ENCODE measurements at places on chromosomes 16 and 17.

DNA sequence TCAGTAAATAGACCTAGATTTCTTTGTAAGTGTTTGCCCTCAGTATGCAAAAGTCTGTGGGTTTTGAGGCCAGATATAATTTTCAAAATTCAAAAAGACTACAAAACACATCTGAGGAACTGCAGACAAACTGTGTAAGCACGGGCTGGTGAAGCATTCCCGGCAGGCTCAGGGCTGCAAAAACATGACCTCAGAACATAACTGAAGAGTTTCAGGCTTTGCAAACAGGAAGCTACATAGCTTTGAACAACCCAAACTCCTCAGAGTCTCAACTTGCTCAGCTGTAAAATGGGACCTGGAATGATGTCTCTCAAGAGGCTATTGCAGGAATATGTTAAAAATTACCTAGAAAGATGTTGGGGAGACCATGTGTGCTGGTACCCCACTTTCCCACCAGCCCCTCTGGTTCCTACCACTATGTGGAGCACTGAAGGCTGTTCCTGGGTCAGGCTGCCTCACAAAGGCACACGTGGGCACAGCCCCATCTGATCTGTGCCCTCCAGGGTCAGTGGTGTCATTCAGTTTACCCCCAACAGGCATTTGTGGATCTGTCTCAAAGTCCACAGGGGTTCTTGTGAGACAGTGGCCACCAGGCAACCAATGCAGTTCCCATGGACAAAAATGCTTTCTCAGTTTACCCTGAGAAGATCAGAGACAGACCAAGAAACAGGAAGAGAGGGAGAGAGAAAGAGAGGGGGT is 72.9 kb downstream of the CREBBP start:
- no peak for DNase-seq

GRCh38 chr16:22190081-22190775 is 15.8 kb upstream of the EEF2K start:
- no peak for DNase-seq

DNA sequence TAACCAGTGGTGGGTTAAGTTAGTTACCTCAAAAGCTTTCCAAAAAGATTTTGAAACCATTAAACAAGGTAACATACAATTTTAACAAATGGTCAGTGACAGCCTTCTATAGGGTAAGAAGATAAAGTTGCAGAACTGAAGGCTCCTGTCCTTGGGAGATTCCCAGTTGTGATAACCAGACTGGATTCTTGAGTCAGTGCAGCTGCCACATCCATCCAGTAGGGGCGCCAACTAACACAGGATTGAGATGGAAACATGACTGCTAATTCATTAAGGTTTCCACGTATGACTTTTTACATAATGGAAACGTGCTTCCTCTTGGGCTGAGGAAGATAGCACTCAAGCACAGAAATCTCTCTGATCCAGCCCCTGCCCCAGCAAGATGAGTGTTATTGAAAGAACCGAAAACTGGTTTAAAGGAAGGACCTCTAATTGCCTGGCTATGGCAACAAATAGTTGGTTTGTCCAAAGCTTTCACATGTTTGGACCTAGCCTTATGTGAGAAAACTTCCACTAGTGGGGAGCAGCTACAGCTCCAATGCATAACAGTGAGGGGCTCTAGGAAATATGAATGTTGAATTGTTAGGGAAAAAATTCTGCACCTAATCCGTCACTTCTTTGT is 269.8 kb upstream of the MYOCD start:
- no peak for DNase-seq

DNA sequence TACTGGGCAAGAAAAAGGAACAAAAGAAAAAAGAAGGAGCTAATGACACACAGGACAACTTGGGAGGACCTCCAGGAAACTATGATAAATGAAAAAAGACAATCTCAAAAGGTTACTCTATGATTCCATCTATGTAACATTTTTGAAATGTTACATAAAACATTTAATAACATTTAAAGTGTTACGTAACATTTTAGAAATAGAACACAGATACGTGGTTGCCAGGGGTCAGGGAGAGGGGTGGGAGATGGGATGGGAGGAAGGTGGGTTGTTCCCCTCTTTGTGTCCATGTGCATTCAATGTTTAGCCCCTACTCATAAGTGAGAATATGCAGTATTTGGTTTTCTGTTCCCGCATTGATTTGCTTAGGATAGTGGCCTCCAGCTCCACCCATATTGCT is 116.6 kb downstream of the C16orf95 start:
- no peak for DNase-seq

GRCh38 chr16:86511317-86512161 is 1.2 kb downstream of the FOXF1 start:
- no peak for DNase-seq

DNA sequence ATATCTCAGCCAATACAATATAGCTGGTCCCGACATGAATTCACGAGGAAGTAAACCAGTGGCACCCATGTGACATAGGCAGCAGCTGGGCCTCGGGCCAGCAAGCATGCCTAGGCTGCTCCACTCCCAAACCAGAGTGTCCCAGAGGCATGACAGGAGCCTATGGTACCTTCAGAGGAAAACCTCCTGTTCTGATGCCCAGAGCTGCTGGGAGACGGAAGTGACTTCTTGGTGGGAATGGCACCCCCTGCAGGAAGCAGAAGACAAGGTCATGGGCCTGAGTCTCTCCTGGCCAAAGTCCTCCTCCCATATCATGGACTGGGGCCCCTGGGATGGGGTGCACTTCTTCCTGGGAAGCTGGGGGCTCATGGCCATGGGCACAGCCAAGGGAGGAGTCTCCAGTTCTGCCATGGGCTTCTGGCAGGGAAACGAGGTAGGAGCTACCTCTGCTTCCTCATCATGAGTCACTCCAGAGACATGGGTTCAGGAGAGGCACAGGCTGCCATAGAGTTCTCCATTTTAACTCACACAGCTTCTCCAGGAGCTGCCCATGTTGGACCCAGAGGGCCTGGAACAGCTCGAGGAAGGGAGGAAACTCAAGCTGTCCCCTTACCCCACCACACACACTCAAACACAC is 13.4 kb downstream of the FBF1 start:
- DNase-seq, result no peak

- no peak for DNase-seq
Observed at GRCh38 chr17:77636835-77637817, 321.4 kb upstream of the TNRC6C start.

- DNase-seq, result no peak
Observed at GRCh38 chr17:40378966-40379365, 14.4 kb upstream of the GJD3 start.

GRCh38 chr16:56652600-56652999 is 914 bp downstream of the MT1B start:
- DNase-seq, result no peak

DNA sequence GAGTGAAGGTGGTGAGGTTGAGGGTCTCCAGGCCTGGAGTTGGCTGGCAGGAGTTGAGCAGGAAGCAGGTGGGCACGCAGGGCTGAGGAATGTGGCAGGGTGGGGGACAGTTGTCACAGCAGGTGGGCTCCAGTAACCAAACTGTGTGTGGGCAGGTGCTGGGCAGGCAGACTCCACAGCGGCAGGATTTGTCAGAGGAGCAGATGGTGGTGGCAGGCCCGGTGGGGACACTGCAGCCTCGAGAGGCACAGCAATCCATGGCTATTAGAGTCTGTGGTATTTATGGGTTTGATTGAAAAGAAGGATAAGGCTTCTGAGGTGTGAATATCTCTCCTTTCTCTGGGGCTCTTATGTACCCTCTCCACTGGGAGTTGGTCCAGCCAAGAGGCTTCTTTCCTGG is at the start of gene KRTAP3-3:
Gene KRTAP3-3 (minus strand): TSS at position 326 of the 400 bp plus-strand sequence. CDS start 67 bp downstream, at position 259.
- no peak for DNase-seq

DNA sequence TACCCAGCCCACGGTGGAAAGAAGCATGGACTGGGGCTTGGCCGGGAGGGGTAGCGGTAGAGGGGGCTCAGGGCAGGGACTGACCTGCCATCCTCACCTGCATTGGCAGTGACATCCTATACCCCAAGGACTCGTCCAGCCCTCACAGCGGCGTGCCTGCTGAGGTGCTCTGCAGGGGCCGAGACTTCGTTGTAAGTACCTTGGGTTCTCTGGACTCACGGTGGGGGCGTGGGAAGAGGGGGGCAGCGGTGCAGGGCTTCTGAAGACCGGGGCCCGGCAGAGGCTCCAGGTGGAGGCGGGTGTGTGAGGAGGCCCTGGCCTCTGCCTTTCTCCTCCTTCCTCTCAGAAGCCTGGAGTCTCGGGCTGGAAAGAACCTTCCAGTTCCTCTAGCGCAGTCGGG is 25.5 kb downstream of the POLR3E start:
- no peak for DNase-seq

GRCh38 chr16:66639091-66639885 is 34.8 kb downstream of the CMTM3 start:
- no peak for DNase-seq

- DNase-seq, result no peak
Observed at GRCh38 chr17:18217412-18218015, 7.9 kb upstream of the LLGL1 start.

GRCh38 chr17:43936434-43936833 is 5.8 kb downstream of the PPY start:
- no peak for DNase-seq

GRCh38 chr16:527015-527903 is at the start of gene CAPN15:
CAPN15 (plus strand) TSS chr16:527712; CDS start chr16:546839, 19,127 bp downstream.
- no peak for DNase-seq

DNA sequence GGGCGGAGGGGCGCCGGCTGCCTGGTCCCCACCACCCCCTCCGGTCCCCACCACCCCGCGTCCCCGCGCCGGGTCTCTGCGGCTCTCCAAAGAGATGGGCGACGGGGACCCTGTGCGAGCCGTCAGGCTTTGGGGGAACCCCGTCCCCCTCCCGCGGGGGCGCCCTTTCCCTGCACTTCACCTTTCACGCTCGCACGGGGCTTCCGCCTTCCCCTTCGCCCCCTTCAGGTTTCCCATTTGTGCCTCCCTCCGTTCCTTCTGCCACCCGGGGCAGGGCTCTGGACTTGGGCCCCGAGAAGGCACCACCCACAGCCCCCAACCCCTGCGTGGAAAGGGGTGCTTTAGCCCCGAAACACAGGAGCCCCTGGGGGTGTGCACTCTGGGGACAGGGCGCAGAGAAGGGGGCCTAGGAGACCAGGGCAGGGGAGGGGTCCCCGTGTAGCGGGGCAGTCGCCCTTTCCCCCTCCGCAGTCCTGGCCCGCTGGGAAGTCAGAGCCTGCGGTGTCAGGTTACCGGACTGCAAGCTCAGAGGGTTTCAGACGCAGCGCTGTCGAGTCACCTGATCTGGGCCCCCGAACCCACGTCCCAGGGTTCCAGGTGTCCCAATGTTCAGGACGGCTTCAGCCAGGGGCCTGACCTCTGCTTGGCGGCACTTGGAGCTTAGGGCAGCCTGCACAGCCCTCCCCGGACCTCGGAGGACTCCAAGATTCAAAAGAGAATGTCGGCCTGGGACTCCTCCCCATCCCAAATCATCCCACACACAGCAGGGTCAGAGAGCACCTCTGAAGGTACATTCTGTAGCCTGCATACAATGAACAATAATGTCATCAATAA is 6.7 kb upstream of the CCDC92B start:
- DNase-seq, result no peak

DNA sequence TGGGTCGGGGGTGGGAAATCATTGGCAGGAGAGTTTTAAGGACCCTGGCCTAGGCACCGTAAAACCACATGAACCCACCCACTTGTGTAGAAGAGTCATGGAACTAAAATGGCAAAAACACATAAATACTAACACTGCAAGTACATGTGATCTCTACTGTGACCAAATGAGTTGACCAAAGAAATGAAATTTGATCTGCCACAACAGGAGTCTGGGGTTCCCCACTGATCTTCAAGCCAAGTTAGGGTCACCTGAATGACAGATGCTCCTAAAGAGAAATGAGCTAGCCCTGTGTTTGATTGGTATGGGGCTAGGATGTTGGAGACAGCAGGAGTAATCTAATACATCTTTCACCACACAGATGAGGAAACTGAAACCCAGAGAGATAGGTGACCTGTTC is 21.5 kb upstream of the SKAP1 start:
- DNase-seq, result no peak

DNA sequence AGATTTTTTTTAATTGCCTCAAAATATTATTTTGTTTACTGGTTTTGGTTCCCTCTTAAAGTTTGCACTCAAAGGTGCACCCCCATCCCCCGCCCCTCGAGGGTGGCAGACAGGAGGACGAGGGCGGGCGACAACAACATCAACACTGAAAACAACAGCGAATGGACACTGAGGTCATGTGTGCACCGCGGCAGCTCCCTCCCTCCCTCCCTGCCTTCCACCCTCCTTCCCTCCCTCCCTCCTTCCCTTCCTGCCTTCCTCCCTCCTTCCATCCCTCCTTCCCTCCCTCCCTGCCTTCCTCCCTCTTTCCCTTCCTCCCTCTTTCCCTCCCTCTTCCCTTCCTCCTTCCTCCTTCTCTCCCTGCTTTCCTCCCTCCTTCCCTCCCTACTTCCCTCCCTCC is 1.5 kb upstream of the OSGIN1 start:
- no peak for DNase-seq

- DNase-seq, result no peak
Observed at GRCh38 chr16:68644715-68645493, at the start of gene CDH3. CDH3 (plus strand) TSS chr16:68645310; CDS start chr16:68645380, 70 bp downstream.

- DNase-seq, result no peak
Observed at GRCh38 chr17:61540874-61541273, 50.1 kb downstream of the NACA2 start.

- DNase-seq, result no peak
Observed at GRCh38 chr16:79980650-79981521, 380.3 kb upstream of the MAF start.

DNA sequence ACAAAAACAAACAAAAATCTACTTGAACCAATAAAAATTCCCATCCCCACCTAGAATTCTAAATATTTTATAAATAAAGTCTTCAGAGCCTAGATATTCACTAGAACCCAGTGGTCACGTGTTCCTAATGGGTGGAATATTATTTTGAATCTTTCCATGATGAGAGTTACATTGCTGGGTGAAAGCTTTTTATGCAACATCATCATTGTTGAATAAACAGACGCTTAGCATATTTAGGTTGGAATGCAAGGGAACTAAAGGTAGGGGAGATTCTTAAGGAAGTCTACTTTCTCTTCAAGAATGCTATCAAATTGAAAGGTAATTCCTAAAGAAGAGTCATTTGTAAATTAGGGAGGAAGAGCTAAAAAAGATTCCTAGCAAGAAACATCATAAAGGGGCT is 723.1 kb downstream of the WWOX start:
- DNase-seq, result no peak

GRCh38 chr17:9242497-9242881 is 221.2 kb downstream of the NTN1 start:
- no peak for DNase-seq

DNA sequence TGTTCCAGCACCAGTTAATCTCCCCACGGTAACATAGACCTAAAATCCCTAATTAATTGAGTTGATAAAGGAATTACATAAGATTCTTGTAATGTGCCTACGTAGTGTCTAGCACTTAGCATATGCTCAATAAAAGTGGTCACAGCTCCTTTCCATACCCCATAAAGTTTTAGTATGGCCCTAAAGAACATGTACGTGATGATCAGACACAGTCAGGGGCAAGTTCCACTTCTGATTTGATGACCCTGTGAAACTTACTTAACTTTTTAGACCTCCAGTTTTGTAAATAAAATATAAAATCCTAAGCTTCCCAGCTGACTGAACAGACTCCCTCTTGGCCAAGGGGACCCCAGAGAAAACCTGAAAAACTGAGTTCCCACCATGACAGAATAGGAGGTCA is 391.3 kb upstream of the ERCC4 start:
- no peak for DNase-seq

- DNase-seq, result no peak
Observed at GRCh38 chr17:63926164-63926563, 6.0 kb downstream of the CD79B start.

GRCh38 chr17:68433911-68434508 is 23.3 kb downstream of the WIPI1 start:
- DNase-seq, result no peak

GRCh38 chr17:78362671-78363070 is 2.8 kb upstream of the SOCS3 start:
- no peak for DNase-seq

Data from kidney epithelial cell (primary cell).